ENCODE measurements at places on chromosomes 6 and 20. TPM values are rescaled to one million over a fixed set of nuclear protein-coding genes. Genes with fewer than 3 reads are reported as not detected.

AVP gene
- not detected for polyA plus RNA-seq

PRR18 gene
- polyA plus RNA-seq, result not detected

ERVFRD-1 gene
- not detected for polyA plus RNA-seq

TREML1 gene
- polyA plus RNA-seq, result not detected

HUS1B gene
- polyA plus RNA-seq, result 0.33 TPM

AP5S1 gene
- 15.7 TPM for polyA plus RNA-seq

LCA5 gene
- 0.43 TPM for polyA plus RNA-seq

COL9A3 gene
- polyA plus RNA-seq, result 0.19 TPM

GPX5 gene
- polyA plus RNA-seq, result not detected

EFCAB8 gene
- 0.08 TPM for polyA plus RNA-seq

HLA-DRB1 gene
- not detected for polyA plus RNA-seq

RSPO3 gene
- 1.8 TPM for polyA plus RNA-seq

SLA2 gene
- not detected for polyA plus RNA-seq

CALHM4 gene
- polyA plus RNA-seq, result 1.2 TPM

TRIM15 gene
- not detected for polyA plus RNA-seq

PTCRA gene
- polyA plus RNA-seq, result 0.13 TPM

TRIM10 gene
- polyA plus RNA-seq, result not detected

TREM2 gene
- polyA plus RNA-seq, result not detected

TRDN gene
- not detected for polyA plus RNA-seq

B3GALT4 gene
- polyA plus RNA-seq, result 5.6 TPM

PTGIS gene
- 14.2 TPM for polyA plus RNA-seq

PSORS1C1 gene
- polyA plus RNA-seq, result 1.1 TPM

SLC17A9 gene
- polyA plus RNA-seq, result 48.3 TPM

OPRM1 gene
- not detected for polyA plus RNA-seq

MCM9 gene
- 1.3 TPM for polyA plus RNA-seq

CLDN20 gene
- polyA plus RNA-seq, result not detected

IMPG1 gene
- polyA plus RNA-seq, result not detected

SALL4 gene
- 1.3 TPM for polyA plus RNA-seq

GLP1R gene
- not detected for polyA plus RNA-seq

LHFPL5 gene
- not detected for polyA plus RNA-seq

BCAS1 gene
- polyA plus RNA-seq, result not detected

TBXT gene
- polyA plus RNA-seq, result not detected

PRDM13 gene
- not detected for polyA plus RNA-seq

ADGRF5 gene
- polyA plus RNA-seq, result 26.3 TPM

GRIK2 gene
- not detected for polyA plus RNA-seq

CALHM6 gene
- 0.08 TPM for polyA plus RNA-seq

SLPI gene
- polyA plus RNA-seq, result not detected

MCM3 gene
- 57.2 TPM for polyA plus RNA-seq

TXLNB gene
- polyA plus RNA-seq, result 0.03 TPM

SLC22A3 gene
- polyA plus RNA-seq, result not detected

SLC22A7 gene
- polyA plus RNA-seq, result not detected

OLIG3 gene
- not detected for polyA plus RNA-seq

BPHL gene
- polyA plus RNA-seq, result 10.3 TPM

WFDC12 gene
- polyA plus RNA-seq, result not detected

POM121L2 gene
- polyA plus RNA-seq, result not detected

PKIB gene
- polyA plus RNA-seq, result not detected

TAGAP gene
- polyA plus RNA-seq, result not detected

DPPA5 gene
- polyA plus RNA-seq, result not detected

TMEM244 gene
- not detected for polyA plus RNA-seq

RIPOR2 gene
- polyA plus RNA-seq, result not detected

Data from endothelial cell of umbilical vein (primary cell).